ENCODE measurements at places on chromosomes 12 and 14.
A peak's percentile ranks its signal among the peaks of the same experiment; 100 is the strongest.

GRCh38 chr12:43063650-43064049 is 474.1 kb upstream of the PRICKLE1 start:
- DNase-seq: no peak

GRCh38 chr14:24996930-24997725 is 52.8 kb downstream of the STXBP6 start:
- DNase-seq: no peak

DNA sequence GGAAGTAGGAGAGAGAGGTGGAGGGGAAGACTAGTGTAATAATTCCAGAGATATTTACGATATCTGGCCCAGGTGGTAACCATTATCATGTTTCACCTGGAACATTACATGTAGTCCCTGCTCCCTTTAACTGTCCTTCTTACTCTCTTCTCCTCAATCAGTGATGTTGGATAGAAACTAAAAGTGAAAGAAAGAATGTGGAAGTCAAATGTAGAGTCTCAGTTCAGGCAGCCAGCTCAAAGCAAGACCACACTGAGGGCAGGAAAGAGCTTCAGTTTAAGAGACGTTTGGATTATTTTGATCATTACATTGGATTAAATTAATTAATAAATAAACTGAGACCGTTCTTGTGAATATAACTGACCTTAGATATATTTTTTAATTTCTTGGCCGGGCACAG is 594.4 kb downstream of the FLRT2 start:
- no peak for DNase-seq

DNA sequence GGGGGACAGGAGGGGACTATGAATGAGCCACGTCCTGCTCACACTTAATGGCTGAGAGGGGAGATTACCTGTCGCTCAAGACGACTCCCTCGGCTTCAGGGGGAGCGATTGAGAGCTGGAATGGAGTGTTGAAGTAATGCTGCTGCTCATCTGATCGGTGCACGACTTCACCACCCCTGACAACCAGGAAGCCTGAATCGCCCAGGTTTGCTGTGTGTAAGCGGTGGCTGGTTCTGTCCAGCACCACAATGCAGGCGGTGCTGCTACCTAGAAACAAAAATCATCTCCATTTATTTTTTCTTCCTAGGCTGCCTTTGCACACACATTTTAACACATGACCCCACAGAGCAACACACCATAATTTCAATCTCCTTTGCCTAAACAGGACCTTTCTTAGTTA is 37.3 kb downstream of the PPTC7 start:
- DNase-seq: no peak

DNA sequence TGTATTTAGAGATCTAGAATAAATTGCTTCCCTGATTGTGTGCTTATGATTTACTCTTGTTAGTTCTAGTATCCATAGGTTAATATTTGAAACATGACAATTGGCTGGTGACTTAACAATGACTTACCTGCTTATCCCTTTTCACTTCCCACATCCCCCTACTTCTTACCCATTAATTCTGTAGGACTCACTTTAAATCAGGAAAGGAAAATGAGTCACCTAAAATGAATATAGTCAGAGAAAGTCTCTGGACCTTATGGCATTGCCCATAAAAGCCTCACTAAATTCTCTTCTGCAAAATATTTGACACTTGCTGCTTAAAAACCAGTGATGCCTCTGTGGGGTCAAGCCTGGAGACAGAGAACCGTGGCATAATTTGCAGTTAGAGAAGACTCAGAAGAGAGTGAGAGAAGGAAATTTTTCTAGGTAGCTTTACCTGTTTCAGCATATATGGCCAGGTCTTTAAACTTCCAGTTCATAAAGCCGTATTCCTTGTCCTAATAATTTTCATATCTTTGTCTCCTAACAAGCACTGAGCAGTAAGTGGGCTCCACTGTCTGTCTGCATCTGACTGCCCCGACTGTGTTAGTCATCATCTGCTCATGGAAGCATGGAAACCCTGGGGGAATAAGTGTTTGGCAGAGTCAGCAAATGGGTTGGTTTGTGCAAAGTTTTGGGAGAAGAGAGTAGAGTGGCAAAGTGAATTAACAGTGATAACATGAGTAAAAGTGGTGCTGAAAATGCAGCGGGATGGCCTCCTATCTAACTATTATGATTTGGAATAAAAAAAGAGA is 294.4 kb downstream of the AKAP6 start:
- no peak for DNase-seq

DNA sequence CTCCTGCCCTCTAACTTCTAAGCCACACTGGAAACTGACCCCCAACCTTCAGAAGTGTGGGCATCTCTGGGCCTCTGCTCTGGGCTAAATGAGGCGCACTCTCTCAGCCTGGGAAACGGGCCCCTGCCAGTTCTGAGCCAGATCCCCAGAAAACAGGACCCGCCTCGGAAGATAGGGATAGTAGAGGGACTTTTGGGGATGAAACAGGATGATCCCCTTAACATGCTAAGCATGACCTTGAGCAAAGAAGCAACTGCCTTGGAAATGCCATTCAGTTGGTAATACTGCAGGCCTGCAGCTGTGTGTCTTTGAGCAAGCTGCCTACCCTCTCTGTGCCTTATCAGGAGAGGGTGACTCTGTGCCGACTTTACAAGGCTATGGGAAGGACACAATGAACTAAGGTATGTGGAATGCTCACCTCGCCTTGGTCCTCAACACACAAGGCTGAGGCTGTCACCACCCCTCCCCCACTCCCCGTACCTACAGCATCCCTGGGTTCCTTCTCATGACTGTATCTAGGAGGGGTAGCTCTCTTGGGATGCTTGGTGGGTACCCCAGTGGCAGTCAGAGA is 54.0 kb downstream of the NCOR2 start:
- no peak for DNase-seq

DNA sequence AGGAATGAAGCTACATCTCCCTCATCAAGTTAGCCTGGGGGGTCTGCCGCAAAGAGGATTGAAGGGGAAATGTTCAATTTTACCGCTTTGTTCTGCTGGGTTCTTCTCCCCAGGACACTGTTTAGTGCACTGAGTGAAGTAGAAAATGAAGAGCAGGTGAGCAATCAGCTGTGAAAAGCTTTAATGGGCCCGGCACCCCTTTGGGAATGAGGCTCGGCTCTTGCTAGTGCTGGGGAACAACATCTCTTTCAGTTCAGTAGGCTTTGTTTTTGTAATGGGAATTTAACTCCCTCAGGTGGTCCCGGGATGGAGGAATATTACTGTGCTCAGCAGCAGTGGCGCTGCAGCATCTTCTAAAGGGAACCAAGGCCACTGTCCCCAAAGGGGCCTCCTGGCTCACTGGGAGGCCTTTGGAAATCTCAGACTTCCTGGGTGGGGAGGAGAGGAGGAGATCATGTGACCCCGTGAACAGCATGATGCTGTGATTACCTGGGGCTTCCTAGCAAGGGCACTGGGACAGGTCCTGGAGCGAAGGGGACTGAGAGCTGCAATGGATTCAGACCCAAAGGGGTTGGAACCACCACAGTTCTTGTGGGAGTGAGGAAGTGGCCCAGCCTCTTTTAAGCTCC is 85.2 kb upstream of the MAX start:
- no peak for DNase-seq

- DNase-seq: no peak
These were observed 12.0 kb downstream of the C12orf75 start for GRCh38 chr12:105342464-105342863.

DNA sequence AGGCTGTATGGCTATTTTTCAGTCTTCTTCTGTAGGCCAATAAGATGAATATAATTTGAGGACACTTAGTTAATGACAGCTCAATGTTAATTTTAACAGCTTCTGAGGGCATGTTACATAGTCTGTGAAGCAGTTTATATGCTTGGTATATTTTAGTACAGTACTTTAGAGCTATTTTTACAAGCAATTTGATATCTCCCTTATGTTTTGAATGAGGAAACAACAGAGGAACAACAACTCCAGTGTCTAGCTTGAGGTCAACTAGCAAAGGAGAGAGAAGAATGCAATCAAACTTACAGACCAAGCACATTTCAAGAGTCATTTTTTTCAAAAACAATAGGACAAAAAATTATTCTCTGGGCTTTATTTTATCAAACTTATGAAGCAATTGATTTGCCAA is 469.1 kb upstream of the DCN start:
- DNase-seq: no peak

DNA sequence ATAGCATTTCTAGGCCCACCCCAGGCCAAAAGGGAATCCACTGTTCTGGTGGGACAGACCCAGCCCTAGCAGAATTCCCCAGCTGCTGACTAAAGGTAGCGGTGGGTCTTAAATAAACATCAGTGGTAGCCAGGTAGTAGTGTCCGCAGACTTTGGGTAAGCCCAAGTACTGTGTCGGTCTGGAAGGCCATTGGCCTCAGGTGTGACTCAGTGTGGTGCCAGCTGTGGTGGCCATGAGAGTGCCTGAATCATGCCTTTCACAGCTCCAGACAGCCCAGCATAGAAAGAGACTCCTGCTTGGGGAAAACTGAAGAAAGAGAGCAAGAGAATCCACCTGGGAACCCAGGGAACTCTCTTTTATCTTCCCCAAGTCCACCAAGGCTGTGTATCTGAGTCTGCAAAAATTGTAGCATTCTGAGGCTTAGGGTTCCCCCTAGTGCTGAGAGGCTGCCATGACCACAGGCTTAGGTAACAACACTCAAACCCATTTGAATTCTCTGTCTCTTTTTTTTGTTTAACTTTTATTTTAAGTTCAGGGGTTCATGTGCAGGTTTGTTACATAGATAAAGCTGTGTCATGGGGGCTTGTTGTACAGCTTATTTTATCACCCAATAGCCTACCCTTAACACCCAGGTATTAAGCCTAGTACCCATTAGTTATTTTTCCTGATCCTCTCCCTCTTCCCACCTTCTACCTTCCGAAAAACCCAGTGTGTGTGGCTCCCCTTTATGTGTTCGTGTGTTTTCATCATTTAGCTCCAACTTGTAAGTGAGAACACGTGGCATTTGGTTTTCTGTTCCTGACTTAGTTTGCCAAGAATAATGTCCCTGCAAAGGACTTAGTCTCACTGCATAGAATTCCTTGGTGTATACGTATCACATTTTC is 16.7 kb upstream of the CD163L1 start:
- peak; percentile 24 for DNase-seq

- no peak for DNase-seq
These were observed 192.8 kb upstream of the KRR1 start for GRCh38 chr12:75704208-75704607.

- no peak for DNase-seq
These were observed 40.9 kb upstream of the LRIG3 start for GRCh38 chr12:58961166-58961565.

- no peak for DNase-seq
These were observed 704 bp downstream of the ATP2B1 start for GRCh38 chr12:89707703-89708564.

DNA sequence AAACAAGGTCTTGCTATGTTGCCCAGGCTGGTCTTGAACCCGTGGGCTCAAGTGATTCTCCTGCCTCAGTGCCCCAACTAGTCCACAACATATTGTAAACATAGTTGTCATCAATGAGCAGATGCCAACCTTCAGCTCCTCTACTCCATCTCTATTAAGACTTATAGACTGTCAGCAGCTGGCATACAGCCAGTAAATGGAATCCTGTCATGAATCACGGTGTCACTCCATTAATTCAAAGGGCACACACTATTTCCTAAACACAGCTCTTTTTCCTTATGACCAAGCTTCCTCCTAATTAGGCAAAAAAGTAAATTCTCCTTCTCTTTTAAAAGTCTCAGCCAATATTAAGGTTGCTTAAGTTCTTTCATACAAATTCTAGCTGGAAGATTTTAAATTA is 111.2 kb downstream of the ITPR2 start:
- no peak for DNase-seq

DNA sequence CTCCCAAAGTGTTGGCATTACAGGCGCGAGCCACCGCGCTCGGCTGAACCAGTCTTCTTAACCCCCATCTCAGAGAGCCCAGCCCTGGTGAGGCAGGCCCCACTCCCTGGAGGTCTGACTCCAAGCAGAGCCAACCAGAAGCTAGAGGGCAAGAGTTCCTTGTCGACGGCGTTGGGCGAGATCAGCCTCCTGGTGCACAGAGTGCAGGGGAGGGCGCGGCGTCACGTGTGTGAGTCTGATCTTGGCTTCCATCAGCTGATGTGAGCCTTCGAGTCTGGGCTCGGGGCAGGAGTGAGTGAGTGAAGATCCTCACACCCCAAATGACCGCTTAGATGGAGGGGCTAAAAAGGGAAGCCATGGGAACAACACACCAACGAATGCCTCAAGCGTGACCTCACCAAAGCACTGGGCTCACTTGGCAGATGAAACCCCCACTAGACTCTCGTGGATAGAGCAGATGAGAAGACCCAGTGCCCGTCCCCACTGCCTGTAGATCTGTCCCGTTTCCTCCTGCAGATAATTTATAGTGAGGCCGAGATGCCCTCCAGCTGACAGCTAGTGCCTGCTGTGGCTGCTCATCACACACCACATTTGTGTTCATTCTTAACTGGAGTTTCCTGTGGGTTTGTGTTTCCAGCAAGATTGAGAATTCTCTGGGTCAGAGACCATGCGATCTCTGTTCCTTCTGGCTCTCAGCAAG is 28.6 kb upstream of the ADGRD1 start:
- DNase-seq: no peak

DNA sequence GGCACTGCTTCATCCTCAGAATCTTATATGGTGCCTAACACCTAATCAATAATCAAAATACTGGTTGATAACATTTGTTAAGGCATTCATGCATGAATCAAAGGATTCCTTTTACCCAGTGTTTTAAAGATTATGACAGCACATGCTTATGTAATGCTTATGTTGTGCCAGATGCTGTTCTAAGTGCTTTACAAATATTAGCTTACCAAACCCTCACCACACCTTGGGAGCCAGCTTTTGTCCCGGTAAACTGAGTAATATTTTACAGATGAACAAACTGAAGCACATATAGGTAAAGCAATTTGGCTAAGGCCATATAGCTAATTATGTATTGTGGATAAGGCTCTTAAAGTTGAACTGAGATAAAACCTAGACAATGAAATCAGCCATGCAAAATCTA is 209.2 kb downstream of the ALX1 start:
- DNase-seq: no peak

DNA sequence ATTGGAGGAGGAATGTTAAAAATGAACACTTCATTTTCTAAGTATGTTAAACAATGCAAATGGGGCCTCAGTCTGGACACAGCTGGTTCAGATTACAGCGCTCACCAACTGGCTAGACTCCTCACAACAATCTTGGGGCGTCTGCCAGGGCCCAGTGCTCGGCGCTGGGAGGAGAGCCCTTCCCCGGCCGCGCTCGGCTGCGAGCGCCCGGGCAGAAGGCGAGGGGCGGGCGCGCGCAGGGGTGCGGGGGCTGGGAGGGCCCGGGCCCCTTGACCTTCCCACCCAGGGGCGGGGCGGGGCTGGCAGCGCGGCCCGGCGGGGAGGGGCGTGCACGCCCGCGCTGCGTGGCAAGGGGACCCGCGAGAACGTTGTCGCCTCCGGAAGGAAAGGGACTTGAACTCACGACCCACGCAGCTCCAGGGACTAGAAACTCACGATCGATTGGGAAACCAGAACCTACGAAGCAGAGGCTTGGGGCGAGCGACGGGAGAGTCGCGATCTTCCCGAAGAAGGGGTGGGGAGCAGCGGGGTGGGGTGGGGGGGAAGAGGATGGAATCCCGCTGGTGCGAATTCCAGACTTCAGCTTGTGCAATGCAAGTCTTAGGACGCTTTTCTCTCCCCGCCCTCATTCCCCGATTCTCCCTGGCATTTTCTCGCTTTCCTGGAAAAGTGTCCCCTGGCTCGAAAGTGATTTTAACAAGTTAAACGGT is at the start of gene FBLN5:
TSS of gene FBLN5 (minus strand) at position 220 of the 710 bp plus-strand sequence. CDS start 465 bp downstream, outside the sequence.
- DNase-seq: no peak

GRCh38 chr12:130762319-130762675 is 46.2 kb upstream of the RIMBP2 start:
- no peak for DNase-seq
